ENCODE measurements at places on chromosomes 12 and 14.

GRCh38 chr12:113831476-113831875, 134.6 kb downstream of the RBM19 start:
- no peak for DNase-seq

- DNase-seq, result no peak
These were observed 2.6 kb downstream of the EXOC5 start for GRCh38 chr14:57266065-57266464.

DNA sequence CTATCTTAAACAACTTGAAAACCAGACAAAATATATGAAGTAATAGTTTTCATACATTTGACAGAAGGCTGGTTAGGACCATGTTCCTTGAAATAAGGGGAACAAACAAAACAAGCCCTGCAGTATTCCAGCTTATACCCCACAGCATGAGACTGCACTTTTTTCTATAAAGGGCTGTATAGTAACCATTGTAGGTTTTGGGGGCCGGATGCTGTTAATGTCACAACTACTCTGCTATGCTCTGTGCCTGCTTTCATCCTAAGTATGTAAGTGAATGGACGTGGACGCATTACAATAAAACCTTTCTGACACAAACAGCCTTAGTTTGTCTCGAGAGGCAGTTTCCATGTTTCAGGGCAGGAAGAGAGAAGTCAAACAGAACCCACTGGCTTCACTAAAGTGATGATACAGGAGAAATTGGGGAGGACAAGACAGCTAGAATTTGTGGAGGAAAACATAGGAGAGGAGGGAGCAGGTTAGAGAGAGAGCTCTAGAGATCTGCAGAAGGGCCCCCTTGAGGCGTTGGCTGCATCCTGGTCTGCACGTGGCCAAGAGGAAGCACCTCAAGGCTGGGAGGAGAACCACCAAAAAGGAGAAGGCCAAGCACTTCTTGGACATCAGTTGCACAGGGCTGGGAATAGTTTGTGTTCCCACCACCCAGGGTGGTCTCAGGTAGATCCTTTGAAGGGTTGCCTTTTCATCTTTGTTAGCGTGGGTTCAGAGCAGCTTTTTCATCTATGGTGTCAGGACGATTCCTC, 63.7 kb downstream of the TRAF3 start:
- no peak for DNase-seq

GRCh38 chr12:32809846-32810245, 54.1 kb upstream of the YARS2 start:
- DNase-seq, result no peak

GRCh38 chr12:116559162-116559935, at the start of gene MAP1LC3B2:
TSS of gene MAP1LC3B2 (plus strand) at chr12:116559381. CDS start at chr12:116575943, 16,562 bp downstream.
- peak; percentile 95 for DNase-seq

DNA sequence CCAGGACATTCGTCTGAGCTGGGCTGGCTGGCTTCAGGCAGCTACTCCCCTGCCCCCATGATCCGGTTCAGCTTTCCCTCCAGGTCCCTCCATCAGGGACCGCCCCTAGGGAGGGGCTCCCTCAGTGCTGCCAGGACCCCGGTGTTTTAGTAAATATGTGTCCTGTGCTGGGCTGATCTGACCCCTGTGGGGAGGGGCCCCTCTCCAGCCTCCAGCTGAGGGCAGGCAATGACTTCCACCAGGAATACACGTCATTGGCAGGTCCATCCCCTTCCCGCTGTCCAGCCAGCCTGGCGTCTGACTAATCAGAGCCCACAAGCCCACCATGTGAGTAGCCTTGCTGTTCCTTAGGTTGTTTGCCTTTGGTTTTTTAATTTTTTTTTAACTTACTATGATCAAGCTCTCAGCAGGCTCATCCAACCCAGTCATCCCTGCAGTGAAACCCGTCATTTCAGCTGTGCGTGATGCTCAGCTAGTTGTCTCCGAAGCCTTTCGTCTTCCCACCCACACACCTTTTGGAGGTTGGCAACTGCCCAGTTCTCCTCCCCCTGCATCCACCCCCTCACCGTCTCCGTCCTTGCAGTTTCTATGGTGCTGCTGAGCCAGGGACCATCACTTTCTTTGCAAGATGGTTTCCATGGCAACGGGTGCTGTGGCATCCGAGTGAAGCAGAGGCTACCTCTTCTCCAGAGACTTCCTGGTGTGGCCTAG, 16.0 kb upstream of the SERPINA4 start:
- no peak for DNase-seq

DNA sequence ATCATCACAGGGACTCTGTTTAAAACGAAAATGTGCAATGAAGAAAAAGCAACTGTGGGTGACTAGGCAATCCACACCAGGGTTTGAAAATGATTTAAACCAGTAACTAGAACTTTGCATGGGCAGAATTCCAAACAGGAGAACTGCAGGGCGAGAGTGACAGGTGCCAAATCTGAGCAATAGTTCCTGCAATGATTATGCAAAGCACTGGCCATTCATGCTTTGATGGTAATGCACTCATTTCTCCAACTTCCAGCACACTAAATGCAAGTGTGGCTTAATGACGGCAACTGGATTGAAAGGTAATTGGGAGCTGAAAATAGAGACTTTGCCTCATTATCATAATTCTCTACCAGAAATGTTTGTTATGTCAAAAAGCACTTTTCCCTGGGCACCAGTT, 140.5 kb upstream of the TMCC3 start:
- no peak for DNase-seq

- peak; percentile 10 for DNase-seq
These were observed 183.1 kb downstream of the KLHL28 start for GRCh38 chr14:44778604-44779003.

GRCh38 chr12:104519190-104520019, 62.7 kb downstream of the CHST11 start:
- DNase-seq, result no peak
